ENCODE measurements at places on chromosomes 4 and X.

- peak; percentile 26 for DNase-seq
These were observed 566 bp downstream of the ATP11C start for GRCh38 chrX:139932073-139932900.

GRCh38 chr4:81827577-81828202 lies 356.0 kb upstream of the RASGEF1B start:
- no peak for DNase-seq

DNA sequence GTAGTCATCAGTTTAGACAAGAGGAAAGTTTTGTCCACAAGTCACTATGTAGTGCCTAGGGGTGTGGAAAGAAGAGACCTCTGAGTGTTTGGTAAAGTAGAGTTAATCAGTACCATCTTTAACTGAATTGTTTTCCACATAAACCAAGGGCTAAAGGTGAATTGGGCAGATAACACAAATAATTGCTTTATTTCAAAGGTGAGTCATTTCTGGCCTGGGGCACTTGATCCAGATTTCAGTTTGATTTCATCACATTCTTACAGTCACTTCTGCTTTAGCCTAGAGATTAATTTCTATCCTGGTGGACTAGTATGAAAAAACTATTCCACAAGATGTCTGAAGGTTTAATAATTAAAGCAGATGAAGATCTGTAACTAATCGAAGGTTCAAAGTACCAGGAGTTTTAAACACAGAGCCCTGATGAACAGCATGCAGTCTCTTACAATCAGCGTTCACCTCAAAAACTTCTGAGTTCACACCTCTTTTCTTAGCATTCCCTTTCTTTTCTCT lies 74.5 kb upstream of the BOD1L1 start:
- peak; percentile 62 for DNase-seq

DNA sequence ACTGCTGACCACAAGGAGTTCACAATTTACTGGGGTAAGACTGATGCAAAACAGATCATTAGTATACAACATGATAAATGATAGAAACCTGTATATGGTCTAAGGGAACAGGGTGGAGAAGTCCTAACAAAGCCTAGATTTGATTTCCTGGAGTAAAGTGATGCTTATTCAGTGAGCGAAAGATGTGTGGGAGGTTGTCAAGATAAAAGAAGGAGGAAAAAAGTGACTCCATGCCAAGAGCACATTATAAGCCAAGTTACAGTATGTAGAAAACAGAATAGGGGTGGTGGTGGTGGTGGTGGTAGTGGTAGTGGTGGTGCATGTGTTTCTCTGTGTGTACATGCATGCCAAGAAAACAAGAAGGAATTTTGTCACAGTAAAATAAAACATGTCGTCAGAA lies 325.2 kb downstream of the MAPK10 start:
- DNase-seq = no peak

- peak; percentile 36 for DNase-seq
These were observed 19.1 kb upstream of the TEX13B start for GRCh38 chrX:108001218-108001814.

DNA sequence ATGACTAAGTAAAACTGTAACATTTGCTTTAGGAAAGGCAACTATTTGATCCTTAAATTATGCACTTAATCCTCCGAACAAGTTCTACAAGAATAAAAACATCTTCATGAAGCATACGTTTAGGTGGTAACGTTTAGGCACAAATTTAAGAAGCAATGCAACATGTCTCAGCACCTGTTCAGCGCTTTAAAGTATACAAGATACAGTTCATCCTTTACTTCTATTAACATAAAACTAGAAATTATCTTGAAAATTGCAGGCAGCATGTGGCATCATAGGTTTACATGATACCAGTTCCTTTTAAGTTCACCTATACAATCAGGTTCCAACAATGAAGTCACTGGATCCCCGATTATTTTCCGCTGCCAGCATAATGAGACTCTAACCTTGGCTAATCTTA lies 1.5 kb downstream of the PLA2G12A start:
- no peak for DNase-seq

GRCh38 chrX:13759152-13759718 lies 24.7 kb downstream of the OFD1 start:
- DNase-seq = no peak

- peak; percentile 45 for DNase-seq
These were observed 3.6 kb downstream of the ATP2B3 start for GRCh38 chrX:153521034-153521433.

- no peak for DNase-seq
These were observed 200.2 kb downstream of the DKK2 start for GRCh38 chr4:106835919-106836318.

GRCh38 chr4:144788469-144788868 lies 142.5 kb downstream of the HHIP start:
- DNase-seq = no peak

DNA sequence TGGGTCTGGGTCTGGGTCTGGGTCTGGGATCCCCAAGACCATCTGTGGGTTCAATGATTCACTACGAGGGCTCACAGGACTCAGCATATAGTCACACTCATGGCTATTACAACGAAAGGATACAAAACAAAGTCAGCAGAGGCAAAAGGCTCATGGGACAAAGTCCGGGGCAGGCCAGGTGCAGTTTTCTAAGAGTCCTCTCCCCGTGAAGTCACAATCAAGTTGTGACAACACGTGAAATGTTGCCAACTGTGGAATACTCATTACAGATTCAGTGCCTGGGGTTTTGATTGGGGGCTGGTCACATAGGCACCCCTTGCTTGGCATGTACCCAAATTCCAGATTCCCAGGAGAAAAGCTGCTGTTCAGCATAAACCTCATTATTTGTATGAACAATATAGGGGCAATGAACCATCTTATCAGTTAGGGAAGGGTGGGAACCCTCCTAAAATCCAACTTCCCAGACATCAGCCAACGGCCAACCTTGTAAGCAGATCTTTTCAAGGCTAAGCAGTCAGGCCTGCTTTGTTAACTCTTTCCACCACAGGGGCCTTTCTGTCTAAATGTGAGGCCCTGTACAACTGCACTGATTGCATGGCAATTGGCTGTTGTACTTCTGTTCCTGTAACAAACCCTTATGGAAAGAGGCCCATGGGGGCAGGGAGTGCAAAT lies 58.2 kb upstream of the DIPK2B start:
- no peak for DNase-seq

DNA sequence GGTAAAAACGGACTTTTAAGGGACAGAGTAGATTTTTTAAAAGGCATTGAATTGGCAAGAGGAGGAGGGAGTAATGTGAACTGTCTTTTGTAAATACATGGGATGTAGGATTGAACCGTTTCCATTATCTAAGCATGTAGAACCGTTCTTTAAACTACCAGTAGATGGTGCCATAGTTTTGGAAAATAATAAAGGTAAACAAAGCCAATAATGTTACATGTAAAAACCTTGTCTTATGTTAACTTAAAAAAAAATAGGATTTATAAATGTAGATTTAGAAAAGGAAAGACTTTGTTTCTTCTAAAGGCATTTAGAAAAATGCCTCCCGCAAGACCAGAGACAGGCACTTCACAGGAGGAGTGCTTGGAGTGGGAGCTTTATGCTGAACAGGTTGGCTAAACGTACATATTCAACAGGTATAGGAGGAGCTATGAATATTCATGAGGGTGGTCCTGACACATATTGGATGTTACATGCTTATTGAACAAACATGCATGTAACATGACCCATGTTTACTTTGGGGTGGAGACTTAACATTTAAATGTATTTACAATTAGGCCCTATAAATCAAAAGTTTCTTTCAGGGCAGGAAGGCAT lies 45.5 kb upstream of the FAM241A start:
- DNase-seq = peak; percentile 73

DNA sequence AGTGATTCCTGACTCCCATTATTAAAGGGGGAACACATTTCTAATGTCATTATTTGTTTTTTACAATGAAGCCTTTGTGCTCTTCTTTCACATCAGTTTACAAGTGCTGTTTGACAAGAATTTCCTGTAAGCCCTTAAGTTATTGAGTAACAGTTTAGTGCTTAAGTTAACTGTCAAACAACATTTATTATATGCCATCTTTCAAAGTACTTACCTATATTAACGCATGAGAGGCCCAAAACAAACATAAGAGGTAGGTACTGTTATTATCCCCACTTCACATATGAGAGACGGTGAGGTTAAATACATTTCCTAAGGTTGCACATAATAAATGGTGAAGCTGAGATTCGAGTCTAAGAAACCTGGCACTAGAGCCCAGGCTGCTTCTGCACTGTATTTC lies 56.0 kb upstream of the MAGED1 start:
- DNase-seq = no peak

GRCh38 chr4:173537613-173538147 lies 7.7 kb upstream of the HAND2 start:
- no peak for DNase-seq

DNA sequence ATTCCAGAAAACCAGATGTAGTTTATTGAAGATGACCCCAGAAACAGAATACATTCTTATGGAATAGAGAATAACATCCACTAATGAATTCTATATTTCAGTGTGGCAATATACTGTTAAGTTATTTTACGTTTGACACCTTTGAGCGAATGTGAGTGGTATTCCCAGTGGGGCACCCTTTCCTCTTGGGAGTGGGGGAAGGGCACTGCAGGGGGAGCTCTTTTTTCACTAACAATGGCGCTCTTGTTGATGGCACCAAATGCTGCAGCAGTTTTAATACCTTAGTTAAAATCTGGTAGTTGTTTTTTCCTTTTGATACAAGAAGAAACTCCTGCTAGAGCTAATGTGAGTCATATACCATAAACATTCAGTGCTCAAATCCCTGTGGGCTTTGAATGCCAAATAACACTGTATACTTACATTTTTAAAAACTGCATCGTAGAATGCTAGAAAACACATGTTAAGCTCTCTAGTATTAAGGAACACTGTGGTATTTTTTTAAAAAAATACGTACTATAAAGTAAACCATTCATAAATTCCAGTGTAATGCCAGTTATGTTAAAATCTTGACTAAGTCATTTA lies 178.5 kb downstream of the DCHS2 start:
- no peak for DNase-seq

DNA sequence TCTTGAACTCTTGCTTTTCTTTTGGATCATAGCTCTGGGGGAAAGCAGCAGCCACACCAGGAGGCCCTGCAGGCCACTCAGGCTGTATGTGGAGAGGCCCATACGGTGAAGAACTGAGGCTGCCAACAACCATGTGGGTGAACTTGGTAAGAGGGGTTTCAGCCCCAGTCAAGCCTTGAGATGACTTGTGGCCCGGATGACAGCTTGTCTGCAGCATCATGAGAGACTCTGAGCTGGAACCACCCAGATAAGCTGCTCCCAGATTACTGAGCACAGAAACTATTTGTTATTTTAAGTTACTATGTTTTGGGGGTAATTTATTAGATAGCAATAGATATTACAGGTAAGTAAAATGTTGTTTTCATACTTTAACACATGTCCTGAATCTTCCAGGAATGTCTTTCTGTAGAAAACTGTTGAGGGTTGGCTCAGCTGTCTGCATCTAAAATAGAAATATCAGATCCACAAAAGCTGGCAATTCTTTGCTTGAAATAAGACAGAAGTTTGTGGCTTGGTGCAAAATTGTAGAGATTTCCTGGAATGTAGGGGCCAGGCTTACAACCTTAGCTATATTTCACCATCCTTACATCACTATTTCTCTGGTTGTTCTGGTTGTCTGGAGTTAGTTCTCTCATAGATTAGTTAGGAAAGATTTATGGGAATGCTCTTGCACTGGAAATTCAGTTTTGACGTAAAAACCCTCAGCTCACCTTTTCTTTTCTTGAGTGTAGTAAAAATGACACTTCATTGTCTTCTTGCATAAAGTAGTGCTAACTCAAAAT lies 272.1 kb downstream of the RAPGEF2 start:
- peak; percentile 67 for DNase-seq

GRCh38 chr4:188127214-188127874 lies 11.9 kb upstream of the TRIML1 start:
- DNase-seq = peak; percentile 94

DNA sequence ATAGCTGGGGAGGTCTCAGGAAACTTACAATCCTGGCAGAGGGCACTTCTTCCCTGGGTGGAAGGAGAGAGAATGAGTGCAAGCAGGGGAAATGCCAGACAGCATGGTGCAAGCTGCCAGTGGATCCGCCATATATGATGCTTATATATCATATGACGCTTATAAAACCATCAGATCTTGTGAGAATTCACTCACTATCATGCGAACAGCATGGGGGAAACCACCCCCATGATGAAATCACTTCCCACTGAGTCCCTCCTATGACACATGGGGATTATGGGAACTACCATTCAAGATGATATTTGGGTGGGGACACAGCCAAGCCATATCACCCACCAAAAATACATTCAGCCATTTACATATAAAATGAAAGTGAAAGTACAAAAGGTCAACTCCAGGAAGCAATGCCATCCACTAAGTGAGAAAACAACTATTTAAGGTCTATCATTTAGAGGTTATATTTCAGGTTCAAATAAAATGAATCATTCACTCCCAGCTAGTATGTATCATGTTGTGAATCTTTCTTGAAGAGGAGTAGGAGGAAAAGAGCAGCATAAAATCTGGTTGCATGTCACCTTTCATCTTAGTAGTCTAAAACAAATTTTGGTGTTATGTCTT lies 20.3 kb upstream of the DYNLT3 start:
- no peak for DNase-seq

DNA sequence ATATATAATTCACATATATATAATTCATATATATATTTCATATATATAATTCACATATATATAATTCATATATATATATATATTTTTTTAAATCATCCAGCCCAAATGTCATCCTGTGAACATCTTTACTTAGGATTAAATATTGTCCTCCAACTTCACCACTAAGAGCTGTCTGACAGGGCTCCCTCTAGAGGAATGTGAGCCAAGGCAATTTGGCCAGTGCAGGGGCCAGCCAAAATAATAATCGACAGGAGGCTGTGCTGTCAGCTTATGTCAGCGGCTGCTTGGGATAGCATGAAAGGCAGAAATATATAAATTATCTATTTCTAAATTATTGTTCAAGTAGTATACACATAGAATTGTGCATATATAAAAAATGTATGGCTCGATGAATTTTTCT lies 29.5 kb downstream of the EGFL6 start:
- peak; percentile 4 for DNase-seq

DNA sequence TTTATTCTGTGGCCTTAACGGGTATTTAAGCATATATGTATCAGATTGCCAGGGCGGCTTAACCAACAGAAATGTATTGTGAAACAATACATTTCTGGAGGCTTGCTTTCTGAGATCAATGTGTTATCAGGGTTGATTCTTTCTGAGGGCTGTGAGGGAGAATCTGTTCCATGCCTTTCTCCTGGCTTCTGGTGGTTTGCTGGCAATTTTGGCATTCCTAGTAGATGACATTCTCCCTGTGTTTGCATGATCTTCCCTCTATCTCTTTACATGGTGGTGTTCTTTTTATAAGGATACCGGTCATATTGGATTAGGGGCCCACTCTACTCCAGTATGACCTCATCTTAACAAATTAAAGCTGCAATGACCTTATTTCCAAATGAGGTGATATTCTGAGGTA lies 16.9 kb upstream of the CEP135 start:
- peak; percentile 80 for DNase-seq

DNA sequence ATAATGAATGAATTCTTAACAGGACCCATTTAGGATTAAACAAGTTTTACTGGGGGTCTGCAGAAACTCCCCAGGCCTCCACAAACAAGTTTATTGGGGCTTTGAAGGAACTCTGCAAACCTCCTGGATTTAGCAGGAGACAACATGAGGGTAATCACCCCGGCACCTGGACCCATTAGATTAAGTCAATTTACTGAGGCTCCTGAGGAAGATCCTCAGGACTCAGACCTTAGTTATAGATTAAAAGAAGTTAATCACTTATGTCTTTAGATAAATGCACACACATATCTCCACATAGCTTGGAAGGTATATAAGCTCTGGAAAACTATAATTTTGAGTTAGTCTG lies 29.4 kb downstream of the XG start:
- no peak for DNase-seq

Data from IMR-90 (cell line).